Activated CD8-positive, alpha-beta T cell treated with anti-CD3 and anti-CD28 coated beads, Interleukin-2, amount 10 ng/mL, durations not matched to agents 7 days and 5 days (primary cell): ENCODE measurements at places on chromosomes 13 and 19. TPM values are rescaled to one million over a fixed set of nuclear protein-coding genes. Genes with fewer than 3 reads are reported as not detected.

GRCh38 chr13:114090476-114090875 lies 41.9 kb downstream of the RASA3 start:
- peaks cover 34% of the 10 kb centered on the region for H3K36me3 ChIP-seq
- no peak overlapping the region for H3K4me3 ChIP-seq
- no peak for DNase-seq
- no peaks in the 10 kb centered on the region for H3K4me1 ChIP-seq

- DNase-seq = no peak
- H3K36me3 ChIP-seq = no peaks in the 10 kb centered on the region
- no peak overlapping the region for H3K27ac ChIP-seq
- H3K4me1 ChIP-seq = no peaks in the 10 kb centered on the region
- no peaks in the 10 kb centered on the region for H3K27me3 ChIP-seq
- no peak overlapping the region for H3K4me3 ChIP-seq
Measured at GRCh38 chr19:29411113-29411581, 114.6 kb upstream of the VSTM2B start.

DNA sequence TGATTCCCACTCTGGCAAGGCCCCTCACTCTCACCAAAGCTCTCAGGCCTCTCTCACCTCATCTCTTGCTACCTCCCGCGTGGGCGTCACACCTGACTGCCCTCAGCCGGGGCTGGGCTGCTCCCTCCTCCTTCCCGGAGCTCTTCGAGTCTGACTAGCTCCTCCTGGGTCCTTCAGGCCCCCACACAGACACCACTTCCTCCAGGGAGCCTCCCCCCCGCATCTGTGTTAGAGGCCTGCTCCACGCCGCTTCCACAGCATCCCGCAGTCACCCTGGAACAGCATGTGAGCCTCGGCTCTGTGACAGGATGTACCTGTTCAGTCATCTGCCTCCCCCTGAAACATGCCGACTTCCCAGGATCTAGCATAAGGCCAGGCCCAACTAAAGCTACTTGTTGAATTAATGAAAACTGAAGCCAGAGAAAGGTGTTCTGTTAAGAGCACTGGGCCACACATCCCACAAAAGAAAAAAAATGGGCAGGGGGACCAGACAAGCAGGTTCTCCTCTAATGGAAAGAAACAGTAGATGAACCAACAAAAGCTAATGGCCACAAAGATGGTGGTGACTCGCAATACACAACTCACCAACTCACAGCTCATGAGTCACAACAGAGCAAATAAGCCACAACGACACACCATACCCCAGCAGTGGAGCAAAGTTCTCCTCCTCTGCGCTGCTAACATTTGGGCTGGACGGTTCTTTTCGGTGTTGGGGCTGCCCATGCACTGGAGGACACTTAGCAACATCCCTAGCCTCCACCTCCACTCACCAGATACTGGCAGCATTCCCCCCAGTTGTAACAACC lies 3.0 kb downstream of the PPP6R1 start:
- peak; percentile 69 for DNase-seq
- H3K27ac ChIP-seq = peak overlapping the region; percentile 100
- H3K27me3 ChIP-seq = no peaks in the 10 kb centered on the region

DNA sequence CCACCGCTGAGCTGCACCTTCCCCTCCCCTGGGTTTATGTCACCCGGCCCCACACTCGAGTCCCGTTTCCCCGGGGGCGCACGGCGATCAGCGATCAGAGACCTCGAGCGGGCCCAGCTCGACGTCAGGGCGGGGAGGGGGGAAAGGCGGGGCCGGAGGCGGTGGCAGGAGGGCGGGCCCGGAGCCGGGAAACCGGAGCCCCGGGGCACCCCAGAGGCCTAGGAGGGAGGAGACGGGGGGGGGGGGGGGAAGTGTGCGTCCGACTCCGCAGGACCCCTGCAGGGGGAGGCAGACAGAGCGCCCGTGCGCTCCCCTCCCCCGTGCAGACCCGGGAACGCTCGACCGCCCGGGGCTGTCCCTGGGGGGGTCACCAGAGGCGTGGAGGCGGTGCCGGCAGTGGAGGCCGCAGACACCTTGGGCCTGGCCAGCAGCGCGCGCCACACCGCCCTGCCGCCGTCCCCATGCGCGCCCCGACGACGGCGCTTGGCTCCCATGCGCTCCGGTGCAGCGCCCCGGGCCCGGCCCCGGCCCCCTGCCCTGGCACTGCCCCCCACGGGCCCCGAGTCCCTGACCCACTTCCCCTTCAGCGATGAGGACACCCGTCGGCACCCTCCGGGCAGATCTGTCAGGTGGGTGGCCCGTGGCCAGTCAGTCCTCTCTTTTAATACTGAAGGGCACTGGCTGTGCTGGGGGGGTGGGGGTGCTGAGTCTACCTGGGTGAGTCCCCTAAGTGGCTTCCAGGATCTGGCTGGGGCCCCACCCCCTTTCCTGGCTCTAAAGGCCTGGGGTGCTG lies 11.8 kb downstream of the PDE4A start:
- H3K36me3 ChIP-seq = peaks cover 35% of the 10 kb centered on the region
- H3K4me3 ChIP-seq = peak overlapping the region; percentile 84
- DNase-seq = peak; percentile 73
- H3K27ac ChIP-seq = peak overlapping the region; percentile 95
- H3K4me1 ChIP-seq = peaks cover 78% of the 10 kb centered on the region
- H3K27me3 ChIP-seq = peaks cover 2% of the 10 kb centered on the region

- H3K36me3 ChIP-seq = peaks cover 5% of the 10 kb centered on the region
- no peak overlapping the region for H3K27ac ChIP-seq
- H3K4me3 ChIP-seq = no peak overlapping the region
- peaks cover 64% of the 10 kb centered on the region for H3K27me3 ChIP-seq
- no peaks in the 10 kb centered on the region for H3K4me1 ChIP-seq
Measured at GRCh38 chr19:1767464-1767933, 14.2 kb downstream of the ONECUT3 start.

GRCh38 chr13:111867657-111868056 lies 199.3 kb upstream of the SOX1 start:
- no peaks in the 10 kb centered on the region for H3K27me3 ChIP-seq
- H3K27ac ChIP-seq = no peak overlapping the region
- H3K4me1 ChIP-seq = no peaks in the 10 kb centered on the region
- H3K36me3 ChIP-seq = no peaks in the 10 kb centered on the region
- no peak for DNase-seq
- no peak overlapping the region for H3K4me3 ChIP-seq

GRCh38 chr19:2722541-2723344 lies 1.6 kb upstream of the DIRAS1 start:
- H3K36me3 ChIP-seq = no peaks in the 10 kb centered on the region
- peaks cover 6% of the 10 kb centered on the region for H3K4me1 ChIP-seq
- H3K27me3 ChIP-seq = peaks cover 25% of the 10 kb centered on the region
- no peak for DNase-seq

PSPN gene
- 2.6 TPM for total RNA-seq

CATSPERD gene
- total RNA-seq = not detected

ZSCAN4 gene
- not detected for total RNA-seq

SPART gene
- total RNA-seq = 16.6 TPM
